ENCODE measurements at places on chromosomes 6 and 20.

- peak; percentile 14 for DNase-seq
Measured at GRCh38 chr6:70131528-70131927, 171.4 kb downstream of the COL9A1 start.

GRCh38 chr6:10555625-10556309, 34.6 kb downstream of the GCNT2 start:
- DNase-seq: no peak

DNA sequence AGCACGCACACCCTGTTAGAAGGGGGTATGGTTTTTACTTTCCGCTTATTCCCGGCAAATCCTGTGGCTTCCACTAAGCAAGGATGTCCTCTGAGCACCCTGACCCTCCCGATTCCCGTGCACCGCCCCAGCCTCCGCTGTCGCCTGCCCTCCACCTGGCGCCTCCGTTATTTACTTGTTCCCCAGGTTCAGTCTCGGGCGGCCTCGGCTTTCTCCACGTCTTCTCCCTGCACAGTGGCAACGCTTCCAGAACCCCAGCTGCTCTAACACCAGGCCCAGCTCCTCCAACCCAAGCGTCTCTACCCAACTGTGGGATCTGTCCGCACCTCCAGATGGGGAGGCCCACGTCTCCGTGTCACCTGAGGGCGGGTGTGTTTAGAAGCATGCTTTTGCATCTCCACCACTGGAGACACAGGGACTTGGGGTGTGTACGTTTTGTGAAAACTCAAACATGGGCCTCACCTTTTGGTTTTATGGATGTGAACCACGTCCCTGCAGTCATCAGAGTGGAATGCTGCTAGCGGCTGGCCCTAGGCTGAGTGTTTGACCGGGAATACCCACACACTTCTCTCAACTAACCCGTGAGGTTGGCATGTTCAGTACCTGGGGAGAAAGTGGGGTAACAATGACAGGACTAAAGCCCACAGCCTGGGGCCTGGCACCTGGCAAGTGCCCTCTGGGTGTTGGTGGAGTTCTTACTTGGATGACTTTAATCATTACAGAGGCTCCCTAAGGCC, 79.9 kb downstream of the THBS2 start:
- no peak for DNase-seq

DNA sequence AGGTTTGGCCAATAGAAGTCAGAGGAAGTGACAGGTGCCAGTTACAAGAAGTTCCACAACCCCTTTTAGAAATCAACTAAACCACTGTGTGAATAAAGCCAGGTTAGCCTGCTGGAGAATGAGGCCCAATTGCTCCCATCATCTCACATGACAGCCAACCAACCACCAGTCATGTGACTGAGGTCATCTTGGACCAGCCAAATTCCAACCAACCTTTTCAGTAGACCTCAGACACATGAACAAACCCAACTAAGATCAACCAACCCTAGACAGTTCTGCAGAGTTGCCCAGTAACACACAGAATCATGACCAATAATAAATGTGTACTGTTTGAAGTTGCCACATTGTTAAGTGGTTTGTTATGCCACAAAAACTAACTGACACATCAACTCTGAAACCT, 44.6 kb upstream of the GGTLC1 start:
- no peak for DNase-seq

DNA sequence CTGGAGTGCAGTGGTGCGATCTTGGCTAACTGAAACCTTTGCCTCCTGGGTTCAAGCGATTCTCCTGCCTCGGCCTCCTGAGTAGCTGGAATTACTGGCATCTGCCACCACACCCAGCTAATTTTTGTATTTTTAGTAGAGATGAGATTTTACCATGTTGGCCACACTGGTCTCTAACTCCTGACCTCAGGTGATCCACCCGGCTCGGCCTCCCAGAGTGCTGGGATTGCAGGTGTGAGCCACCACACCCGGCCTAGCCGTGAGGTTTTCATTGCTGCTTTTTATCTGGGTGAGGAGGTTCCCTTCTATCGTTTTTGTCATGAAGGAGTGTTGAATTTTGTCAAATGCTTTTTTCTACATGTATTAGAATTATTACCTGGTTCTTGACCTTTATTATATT, 23.9 kb downstream of the SRC start:
- DNase-seq: no peak

GRCh38 chr6:14288910-14289309, 171.3 kb downstream of the CD83 start:
- peak; percentile 27 for DNase-seq

DNA sequence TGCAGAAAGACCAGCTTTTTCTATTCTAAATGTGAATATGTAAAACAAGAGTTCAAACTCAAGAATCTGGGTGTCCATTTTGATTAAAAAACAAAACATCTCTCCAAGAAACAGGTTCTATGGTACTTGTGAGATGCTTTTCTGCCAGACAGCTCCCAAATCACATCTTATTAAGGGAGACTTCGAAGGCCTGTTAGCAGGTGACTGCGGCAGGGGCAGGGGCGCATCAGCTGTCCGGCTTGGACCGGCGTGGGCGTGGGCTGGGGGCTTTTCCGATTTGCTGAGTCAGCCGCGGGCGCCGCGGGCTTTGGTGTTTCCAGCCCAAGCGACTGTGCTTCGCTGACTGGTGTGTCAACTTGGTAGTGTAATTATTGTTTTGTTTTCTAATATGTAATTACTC, 32.6 kb downstream of the TFAP2A start:
- no peak for DNase-seq

DNA sequence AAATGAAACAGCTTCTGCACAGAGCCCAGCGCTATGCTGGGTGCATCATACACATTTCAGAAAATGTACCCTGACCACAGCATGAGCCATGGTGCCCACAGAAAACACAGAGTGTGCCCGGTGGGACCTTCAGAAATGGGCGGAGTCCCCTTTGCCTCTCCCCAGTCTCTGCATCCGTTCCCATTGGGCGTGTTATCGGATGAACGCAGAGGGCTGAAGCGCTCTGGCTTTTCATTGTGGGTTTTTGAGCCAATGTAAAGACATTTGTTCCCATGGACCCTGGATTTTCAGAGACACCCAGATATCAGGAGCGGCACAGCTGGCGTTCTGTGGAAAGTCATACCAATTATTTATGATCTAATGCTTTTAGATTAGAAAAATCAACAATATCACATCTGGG, 99.8 kb downstream of the DACT2 start:
- DNase-seq: no peak

- DNase-seq: no peak
Measured at GRCh38 chr6:12735786-12736185, 19.2 kb downstream of the PHACTR1 start.

- peak; percentile 1 for DNase-seq
Measured at GRCh38 chr6:129181001-129181400, 298.1 kb downstream of the LAMA2 start.

GRCh38 chr6:83226517-83226916, 33.4 kb downstream of the RWDD2A start:
- DNase-seq: no peak

DNA sequence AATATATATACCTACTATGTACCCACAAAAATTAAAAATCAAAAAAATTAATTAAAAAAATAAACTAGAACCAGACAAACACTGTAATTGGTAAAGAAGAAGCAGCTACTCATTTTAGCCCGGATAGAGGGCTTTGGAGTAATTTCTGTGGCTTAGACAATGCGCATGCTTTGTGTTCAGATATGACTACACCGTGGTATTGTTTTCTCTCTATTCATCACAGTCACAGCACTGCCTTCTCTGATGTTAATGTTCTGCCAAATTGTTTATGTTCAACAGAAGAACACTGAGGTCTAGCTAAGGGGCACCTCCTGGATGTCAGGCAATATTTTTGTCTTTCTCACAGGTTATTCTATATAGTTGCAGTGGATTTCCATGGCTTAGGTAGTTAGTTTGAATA, 77.5 kb upstream of the GJE1 start:
- no peak for DNase-seq

GRCh38 chr20:49669601-49670189, 44.0 kb downstream of the B4GALT5 start:
- DNase-seq: no peak

- no peak for DNase-seq
Measured at GRCh38 chr20:47730744-47731143, 54.5 kb downstream of the SULF2 start.

Measured in DMS53 (cell line).